Adipocyte (in vitro differentiated cells): ENCODE measurements at places on chromosomes 5 and 9.
A peak's percentile ranks its signal among the peaks of the same experiment; 100 is the strongest.

DNA sequence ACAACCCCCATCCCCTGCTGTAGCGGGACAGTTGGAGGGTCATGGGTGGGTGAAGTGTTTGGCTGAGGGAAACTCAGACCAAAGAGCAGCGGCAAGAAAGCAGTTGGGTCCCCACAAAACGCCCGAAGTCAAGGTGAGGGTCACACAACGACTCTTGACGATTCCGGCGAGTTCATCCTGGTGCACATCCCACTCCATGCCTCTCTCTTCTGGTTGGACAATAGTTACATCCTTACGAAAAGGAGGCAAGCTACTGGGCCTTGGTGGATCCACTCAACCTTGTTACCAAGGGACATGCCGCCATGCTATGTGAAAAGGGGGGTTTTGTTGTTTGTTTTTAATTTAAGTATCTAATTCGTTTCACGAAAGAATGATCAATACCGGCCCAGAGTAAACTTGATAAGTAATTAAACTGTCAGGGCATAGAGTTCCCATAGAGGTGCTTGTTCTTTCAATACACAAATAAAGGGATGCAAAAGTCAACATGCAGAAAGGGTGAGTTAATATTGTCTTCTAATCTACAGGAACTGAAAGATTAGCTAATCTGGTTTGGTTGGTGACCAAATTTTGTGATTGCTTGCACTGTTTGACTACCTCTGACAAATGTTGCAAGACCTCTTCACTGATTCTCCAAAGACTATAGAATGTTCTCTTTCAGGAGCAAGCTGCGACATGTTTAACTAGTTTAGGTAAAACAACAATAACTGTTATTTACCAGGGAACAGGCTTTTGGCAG is 732 bp upstream of the SMIM15 start:
- peak; percentile 50 for DNase-seq

DNA sequence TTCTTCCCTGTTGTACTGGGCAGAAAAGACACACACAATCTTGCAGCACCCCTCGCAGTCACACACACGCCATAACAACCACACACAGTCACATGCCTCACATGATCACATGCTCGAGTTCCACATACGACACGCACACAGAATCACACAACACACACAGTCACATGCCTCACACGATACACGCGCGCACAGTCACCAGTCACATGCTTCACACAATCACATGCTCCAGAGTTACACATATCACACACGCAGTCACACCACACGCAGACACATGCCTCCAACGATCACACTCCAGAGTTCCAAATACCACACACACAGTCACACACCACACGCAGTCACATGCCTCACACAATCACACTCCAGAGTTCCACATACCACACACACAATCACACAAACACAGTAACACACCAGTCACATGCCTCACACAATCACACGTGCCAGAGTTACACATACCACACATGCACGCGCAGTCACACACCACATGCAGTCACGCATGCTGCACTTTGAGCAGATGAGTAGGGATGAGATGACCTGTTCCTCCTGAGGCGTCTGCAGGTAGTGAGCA is 49.0 kb upstream of the LRRC14B start:
- no peak for DNase-seq

- peak; percentile 92 for DNase-seq
Measured at GRCh38 chr5:122093415-122094180, 15.5 kb upstream of the LOX start.

DNA sequence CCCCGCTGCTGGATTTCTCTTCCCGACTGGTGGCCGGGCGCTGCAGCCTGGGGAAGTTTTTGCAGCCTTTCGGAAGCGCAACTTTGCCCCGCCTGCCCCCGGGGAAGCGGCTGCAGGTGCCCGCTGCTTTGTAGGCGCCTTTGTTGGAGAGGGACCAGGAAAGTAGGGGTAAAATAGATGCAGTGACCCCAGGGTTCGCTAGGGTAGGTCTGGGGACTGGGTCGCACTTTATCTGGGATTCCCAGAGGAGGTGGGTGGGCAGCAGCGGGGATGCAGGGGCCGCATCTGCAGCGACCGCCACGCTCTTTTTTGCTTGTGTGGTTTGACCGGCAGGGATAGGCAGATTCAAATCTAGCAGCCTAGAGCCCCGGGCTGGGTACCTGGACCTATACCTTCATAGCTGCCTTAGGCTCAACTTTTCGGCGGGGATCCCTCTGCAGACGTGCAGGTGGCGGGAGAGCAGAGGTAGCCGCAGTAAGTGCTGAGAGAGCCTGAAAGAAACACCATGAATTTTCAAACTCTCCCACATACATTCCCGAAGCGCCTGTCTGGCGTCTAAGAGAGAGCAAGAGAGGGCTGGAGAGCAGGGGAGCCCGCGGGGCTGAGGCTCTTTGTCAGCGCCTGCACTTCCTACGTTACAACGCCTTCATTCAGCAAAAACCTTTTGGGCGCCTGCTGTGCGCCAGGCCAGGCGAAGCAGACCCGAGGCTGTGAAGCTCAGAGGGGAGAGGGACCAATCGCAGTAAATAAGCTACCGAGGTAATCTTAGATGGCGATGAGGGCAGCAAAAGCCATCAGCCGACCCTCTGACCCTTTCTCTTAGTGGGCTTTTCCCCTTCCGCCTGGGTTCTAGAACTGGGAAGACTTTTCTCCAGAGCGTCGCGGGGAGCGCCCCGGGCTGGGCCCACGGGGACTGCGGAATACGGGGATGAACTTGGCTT is 642 bp downstream of the SV2C start:
- DNase-seq: peak; percentile 13

DNA sequence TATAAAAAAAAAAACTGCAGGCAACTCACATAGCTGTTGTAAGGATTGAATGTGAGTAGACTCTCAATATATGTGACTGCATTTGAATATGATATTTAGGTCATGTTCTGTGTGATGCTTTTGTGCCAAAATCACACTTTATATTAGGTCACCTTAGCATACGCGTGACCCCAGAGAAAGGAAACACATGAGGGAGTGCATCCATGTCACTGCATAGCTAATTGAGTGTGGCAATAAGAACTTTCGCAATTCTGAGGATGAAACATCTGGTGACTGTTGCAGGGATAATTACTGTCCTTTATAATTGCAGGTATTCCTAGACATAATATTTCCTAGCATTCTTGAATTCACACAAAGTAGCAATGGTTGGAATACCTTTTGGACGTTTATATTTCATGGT is 459.5 kb upstream of the KLF4 start:
- DNase-seq: peak; percentile 30

DNA sequence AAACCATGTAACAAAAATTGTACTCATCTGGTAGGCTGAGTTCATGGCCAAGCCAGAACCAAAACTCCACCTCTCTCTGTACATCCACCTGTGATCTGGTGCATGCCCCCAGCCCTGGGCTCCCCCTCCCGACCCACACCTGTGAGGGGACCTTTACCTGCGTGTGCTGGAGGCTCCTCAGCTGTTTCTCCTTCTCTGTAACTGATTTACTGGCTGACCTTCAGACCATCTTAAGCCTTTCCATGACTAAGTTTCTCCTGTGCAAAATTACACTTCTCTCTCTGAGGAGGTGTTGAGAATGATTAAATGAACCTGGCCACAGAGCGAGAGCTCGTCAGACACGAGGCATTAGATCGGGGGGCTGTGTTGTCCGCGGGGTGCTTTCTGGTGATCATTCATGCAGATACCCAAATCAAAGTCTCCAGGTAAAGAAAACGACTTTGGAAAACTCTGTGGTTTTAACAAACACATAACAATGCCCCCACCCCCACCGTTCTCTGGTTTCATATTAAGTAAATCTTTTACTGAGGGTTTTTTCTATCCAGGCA is 136.4 kb downstream of the SEMA5A start:
- no peak for DNase-seq

DNA sequence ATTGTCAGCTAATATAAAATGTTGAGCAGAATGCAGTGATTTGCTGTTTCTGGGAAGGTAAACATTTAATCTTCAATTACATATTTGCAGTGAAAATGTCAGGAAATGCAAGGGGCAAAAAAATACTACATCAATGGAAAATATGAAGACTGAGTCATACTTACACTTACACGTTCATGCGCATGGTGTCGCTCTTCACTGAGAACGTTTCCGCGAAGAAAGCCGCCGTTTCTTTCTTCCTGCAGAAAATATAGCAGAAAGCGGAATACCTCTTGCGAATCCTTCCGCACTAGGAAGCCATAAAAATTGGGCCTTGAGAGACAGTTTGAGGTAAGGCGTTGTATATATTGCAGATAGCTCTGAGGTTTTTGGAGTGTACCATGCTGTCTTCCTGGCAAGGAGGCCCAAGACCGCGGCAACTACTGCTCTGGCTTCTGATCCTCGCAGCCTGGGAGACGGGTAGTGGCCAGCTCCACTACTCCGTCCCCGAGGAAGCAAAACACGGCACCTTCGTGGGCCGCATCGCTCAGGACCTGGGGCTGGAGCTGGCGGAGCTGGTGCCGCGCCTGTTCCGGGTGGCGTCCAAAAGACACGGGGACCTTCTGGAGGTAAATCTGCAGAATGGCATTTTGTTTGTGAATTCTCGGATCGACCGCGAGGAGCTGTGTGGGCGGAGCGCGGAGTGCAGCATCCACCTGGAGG is at the start of gene PCDHA13:
Gene PCDHA13, plus strand, starts transcription at position 236 of the 702 bp plus-strand sequence. Its CDS starts 145 bp downstream, at position 381.
- peak; percentile 0 for DNase-seq

DNA sequence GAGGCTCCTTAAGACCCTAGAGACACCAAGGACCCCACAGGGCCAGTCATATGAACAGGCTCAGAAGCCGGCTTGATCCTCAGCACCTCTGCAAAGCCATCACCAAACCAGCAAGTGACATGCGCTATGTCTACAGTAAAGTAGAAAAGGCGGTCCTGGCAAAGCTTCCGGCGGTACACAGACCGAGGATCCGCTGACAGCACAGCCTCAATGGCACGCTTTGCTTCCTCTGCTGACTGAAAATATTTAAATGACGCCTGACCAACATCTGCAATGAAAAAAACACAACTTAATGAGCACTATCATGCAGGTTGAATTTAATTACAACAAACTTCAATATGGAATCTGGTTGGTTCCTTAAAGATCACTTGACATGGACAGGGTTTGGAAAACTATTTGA is 17.6 kb downstream of the TRMO start:
- DNase-seq: no peak

DNA sequence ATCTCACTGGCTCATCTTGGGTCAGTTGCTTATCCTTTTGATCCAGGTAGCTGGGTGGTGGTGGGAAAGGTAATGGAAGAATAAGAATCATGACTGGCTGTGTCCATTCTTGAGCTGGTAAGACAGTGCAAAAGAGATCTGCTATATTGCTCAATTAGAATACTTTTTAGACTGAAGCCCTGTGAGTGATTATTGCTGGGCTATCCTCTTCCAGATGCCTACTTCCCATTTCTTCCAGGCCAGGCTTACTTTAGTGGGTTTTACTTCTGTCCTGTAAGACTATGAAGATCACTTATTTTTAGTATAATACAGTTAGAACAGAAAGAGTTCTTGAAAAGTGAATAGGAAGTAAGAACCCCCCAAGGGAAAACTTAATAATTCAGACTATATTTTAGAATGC is 7.2 kb downstream of the MARCHF6 start:
- no peak for DNase-seq

DNA sequence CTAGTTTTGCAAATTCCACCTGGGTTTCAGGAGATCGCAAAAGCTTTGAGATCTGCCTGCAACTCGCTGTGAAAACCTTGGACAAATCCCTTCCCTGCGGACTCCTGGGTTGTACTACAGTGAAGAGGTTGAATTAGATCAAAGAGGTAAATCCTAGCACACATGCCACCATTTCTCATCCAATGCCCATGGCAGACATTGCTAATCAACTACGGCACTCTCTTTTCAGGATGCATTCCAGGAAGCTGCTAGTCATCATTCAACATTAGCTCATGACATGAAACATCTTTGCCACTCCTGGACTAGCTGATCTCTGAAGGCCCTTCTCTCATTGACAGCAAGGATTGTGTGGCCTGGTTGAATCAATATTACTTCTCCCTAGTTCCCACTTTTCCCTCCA is 46.1 kb downstream of the PCDH1 start:
- no peak for DNase-seq

GRCh38 chr9:34862043-34862442 is 96.0 kb upstream of the PHF24 start:
- DNase-seq: no peak

DNA sequence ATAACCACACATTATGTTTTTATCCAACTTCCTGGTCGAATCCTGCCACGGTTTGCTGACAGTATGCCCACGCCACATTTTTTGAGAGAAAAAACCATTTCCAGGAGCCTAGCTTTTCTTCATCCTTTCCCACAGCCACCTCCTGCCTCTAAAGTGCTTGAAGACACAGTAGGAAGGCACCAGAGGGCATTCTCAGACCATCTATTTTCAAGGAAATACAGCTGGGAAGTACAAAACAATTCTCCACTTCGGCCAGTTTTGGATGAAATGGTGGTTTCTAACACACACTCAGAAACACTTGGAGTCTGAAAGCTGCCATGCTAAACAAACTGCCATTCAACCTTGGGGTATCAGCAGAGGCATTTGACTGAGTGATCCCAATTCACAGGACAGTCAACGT is 86.3 kb upstream of the RPS23 start:
- peak; percentile 90 for DNase-seq

GRCh38 chr9:129826344-129826743 is 2.4 kb upstream of the TOR1A start:
- DNase-seq: no peak

DNA sequence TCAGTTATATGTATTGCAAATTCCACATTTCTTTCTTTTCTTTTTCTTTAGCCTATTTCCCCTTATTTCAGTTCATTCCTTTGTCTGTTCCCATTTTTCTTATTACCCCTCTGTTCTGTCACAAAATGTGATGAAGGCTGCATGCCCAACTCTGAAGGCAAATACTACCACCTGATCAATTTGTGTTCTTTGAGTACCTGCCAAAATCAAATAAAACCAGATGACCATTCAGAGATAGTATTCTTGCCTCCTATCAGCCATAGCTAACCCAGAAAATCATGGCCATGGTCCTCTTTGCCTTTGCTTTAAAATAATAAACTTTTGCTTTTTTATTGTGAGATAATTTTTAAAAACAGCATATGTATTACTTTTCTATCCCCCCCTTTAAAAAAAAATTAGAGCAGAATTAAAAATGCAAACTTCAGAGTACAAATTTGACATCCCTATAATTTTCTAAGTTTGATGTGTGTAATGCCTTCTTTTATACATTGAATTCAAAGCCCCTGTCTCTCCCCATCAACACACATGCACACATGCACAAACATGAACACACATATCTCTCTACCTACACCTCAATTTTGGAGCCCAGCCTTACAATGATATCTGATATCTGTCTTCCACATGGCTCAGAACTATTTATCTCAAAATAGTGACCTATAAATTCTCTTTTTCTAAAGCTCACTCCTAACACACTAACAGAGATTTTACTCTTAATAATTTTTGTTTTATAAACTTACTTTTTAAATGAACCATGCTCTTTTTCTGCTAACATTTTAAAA is 3.5 kb downstream of the RFESD start:
- DNase-seq: no peak

DNA sequence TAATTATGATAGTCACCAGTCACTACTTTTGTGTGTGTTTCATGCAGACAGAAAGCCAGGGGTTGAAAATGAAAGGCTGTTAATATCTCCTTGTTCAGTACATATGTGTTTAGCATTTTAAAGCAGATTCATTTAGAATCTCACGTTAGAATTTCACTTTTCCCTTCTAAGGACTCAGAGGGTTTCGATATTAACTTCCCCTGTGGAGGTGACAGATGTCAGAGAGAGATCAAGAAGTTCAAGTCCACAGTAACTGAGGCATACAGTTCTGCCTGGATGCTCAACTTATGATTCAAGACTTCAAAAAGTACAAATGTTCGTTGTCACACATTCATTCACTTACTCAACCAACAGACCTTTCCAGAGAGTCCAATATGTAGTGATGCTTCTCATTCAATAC is 251.1 kb downstream of the EBF1 start:
- DNase-seq: no peak
